Upper lobe of right lung (tissue), 1 donor: ENCODE measurements at places on chromosomes 4 and X. TPM values are rescaled to one million over a fixed set of nuclear protein-coding genes. Genes with fewer than 3 reads are reported as not detected.

DNA sequence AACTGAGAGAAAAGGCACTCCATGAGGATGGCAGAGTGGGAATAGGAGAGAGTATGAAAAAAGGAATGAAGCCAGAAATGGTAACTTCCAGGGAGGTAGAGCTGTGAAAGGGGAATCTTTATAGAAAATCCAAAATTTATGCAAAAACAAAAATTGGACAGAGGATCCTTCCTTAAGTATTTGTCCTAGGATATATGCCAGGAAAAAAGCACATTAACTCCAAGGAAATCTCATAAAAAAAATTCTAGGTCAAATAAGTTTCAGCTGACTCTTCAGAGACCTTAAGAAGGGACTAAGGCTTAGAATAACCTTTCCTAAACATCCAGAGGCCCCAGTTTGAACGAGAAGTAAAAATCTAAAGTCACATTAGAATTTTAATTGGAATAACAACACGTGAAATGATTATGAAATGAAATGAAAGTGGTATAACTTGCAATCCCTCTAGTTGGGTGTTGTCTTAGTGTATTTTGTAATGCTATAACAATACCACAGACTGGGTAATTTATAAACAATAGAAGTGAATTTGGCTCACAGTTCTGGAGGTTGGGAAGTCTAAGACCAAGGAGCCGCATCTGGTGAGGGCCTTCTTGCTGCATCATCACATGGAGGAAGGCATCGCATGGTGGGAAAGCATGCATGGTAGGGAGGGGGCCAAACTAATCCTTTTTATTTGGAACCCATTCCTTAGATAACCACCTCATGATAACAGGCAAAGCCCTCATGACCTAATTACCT, 145.4 kb upstream of the RXFP1 start:
- no peak for DNase-seq

- no peak for DNase-seq
Observed at GRCh38 chrX:152886716-152887115, 11.2 kb upstream of the ZNF185 start.

- DNase-seq, result no peak
Observed at GRCh38 chr4:40745285-40745984, 4.3 kb upstream of the NSUN7 start.

GRCh38 chr4:93764639-93765246, 63.8 kb upstream of the ATOH1 start:
- no peak for DNase-seq

DNA sequence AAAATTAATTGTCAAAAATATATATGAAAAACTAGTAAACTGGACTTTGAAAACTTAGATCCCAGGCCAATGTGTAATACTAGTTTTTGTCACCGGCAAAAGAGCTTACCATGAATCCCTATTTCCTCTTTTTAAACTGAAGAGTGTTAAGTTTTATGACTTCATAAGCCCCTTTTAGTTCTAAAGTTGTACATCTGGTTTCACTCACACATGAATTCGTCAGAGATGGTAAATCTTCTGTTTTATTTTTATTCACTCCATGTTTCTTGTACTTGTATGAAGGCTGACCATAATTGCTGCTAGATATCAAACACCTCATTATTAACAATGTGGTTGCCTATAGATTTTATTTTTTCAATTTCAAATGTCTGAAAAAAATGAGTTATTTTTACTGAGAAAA, 827.9 kb downstream of the PCDH7 start:
- DNase-seq, result no peak

DNA sequence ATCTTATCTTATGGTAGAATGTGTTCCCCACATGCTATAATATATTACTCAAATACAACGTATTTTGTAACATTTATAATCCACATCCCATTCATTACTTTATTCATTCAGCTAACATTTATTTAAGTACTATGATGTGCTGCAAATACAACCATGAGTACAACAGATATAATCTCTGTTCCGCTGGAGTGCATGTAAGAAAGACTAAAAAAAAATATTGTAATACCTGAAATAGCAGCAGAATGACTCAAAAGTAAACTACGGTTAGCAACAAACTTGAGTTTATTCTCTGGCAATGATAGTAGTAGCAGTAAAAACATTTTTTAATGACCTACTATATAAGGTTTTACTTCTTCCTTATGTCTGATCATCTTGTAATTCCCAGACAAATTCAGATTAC, 1776.3 kb downstream of the STIM2 start:
- no peak for DNase-seq

GRCh38 chrX:44085209-44085608, 112.0 kb upstream of the NDP start:
- no peak for DNase-seq

DNA sequence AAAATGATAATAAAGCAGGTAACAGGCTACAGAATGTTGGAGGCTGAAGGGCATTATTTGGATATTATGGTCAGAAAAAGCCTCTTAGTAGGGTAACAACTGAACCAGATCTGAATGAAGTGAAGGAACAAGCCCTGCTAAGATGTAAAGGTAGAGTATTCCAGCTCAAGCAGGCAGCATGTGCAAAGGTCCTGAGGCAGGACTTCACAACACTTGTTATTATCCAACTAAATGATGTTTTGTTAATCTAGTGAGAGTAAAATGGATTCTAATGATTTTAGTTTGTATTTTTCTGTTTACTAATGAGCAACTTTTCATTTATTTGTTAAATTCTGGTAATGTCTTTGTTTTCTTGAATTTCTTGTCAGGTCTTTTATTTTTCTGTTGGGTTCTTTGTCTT, 35.7 kb downstream of the RAB33B start:
- DNase-seq, result no peak

Gene PLXNB3
- total RNA-seq, result 3.3 TPM

Gene SLC16A2
- total RNA-seq, result 8.1 TPM

Gene EXOC1L
- total RNA-seq, result not detected
